HFFc6 (cell line): ENCODE measurements at places on chromosomes 12 and 14. TPM values are rescaled to one million over a fixed set of nuclear protein-coding genes. Genes with fewer than 3 reads are reported as not detected.

PLCZ1 gene
- total RNA-seq, result not detected in 3 replicates

DNA sequence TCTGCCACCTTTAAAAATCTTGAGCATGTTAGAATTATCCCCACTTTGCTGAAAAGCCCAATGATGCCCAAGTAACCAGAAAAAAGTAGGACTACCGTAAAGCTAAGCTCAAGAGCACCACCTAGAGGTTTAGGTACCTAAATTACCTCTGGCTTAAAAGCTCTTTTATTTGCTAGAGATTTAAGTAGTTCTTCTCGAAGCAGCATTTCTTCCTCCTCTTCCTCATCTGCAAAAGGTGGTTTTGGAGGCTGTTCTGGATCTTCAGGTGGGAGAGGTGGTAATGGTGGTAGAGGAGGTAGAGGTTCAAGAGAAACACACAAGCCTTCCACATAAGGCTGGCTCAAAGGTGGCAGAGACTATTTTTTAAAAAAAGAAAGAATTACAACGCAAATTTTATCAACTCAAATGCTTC, 26.9 kb downstream of the ZFC3H1 start:
- peak; percentile 58 for DNase-seq

- DNase-seq, result no peak
These were observed 2.3 kb downstream of the ACRBP start for GRCh38 chr12:6644903-6645302.

- DNase-seq, result no peak
These were observed 36.4 kb upstream of the EML1 start for GRCh38 chr14:99756796-99757195.

RND1 gene
- total RNA-seq, result 0.33 TPM in 1 of 3 replicates, not detected in the others

DNA sequence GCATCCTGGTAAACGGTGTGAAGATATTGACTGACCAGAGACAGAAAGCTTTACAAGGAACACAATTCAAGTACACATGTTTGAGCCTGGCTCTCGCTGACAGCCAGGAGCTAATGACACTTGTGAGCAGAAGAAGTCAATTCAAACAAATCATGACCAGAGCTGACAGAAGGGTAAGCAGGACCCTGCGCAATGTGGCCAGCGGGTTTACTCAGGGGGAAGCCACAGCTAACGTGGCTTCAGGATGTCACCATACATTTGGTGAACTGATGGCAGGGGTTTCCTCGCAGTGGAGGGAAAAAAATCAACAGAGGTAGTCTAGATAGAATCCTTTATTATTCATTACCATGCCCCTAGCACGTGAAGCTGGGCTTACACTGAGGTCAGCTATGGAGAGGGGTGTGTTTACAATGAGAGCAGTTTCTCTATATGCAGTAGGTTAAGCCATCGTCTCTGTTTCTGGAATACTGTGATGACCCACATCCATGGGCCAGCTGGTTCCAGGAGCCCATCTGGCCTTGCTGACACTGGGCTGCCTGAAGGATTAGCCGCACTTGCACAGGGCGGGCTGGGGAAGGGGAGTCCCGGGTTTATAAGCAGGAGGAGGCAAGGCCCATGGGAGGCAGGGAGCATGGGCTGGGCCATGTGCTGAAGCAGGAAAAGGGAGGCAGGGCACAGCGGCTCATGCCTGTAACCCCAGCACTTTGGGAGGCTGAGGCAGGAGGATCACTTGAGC, 198.2 kb upstream of the PRMT8 start:
- no peak for DNase-seq

DNA sequence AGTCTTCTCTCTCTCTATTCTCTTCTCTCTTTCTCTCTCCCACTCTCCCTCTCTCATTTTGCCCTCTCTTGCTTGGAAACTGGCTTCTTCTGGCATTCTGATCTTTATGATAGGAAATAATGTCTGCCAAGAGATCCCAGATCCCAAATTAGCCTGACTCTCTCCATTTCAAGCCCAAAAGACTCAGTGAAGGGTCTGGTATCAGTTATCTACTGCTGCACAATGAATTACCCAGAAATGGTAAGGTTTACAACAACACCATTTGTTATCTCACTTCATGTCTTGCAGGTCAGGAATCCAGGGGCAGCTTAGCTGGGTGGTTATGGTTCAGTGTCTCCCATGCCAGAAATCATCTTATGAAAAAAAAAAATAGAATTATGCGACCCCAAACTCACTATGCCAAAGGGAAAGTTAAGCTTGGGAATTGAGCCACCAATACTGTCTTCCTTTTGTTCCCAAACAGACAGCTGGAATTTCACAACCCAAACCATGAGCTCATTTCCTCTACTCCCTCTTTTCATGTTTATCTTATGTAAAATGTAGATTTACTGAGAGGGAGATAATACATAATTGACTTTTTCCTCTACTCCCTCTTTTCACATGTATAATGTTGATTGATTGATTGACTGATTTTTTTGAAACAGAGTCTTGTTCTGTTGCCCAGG, 67.8 kb upstream of the FICD start:
- DNase-seq, result no peak

LRP1-AS gene
- total RNA-seq, result not detected in 3 replicates

GRCh38 chr14:67418401-67419191, 6.6 kb upstream of the PLEK2 start:
- peak; percentile 20 for DNase-seq

- no peak for DNase-seq
These were observed 177.9 kb downstream of the PHLDA1 start for GRCh38 chr12:75853626-75854025.

- no peak for DNase-seq
These were observed 29.6 kb downstream of the NUDT4 start for GRCh38 chr12:93407054-93407962.

FBXO21 gene
- 33.3 and 33.6 TPM in 2 replicates for total RNA-seq

DNA sequence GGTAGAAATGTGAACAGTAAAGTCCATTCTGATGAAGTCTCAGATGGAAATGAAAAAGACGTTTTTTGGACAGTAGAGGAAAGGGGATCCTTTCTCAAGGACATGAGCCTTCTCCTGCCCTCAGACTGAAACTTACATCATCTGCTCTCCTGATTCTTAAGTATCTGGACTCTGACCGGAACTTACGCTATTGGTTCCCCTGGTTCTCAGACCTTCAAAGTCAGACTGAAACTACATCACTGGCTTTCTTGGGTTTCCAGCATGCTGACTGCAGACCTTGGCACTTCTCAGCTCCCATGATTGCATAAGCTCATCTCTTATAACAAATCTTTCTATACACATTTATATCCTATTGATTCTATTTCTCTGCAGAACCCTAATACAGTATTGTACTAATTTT, 291.0 kb downstream of the SNAPC1 start:
- no peak for DNase-seq

LIN7A gene
- 15.4 to 24.2 TPM (median 16.4 TPM) in 3 replicates for total RNA-seq

DNA sequence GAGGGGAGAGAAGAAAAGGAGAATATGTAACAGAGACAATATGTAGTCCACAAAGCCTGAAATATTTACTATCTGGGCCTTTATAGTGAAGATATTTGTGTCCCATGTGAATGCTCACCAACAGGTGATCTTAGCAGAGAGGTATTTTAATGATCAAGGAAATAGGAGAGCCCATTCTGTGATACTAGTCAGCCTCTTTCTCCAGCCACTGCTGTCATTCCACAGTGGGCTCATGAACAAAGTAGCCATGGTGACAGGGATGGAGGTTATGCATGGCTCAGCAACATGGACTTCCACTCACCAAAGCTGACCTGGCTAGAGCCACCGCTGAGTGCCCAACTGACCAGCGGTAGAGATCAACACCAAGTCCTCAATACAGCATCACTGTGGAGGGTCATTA, 58.2 kb downstream of the OSBPL8 start:
- DNase-seq, result no peak

ADAM21 gene
- total RNA-seq, result 0.53 to 0.56 TPM (median 0.56 TPM) in 3 replicates

KRT73 gene
- total RNA-seq, result not detected in 3 replicates

DNA sequence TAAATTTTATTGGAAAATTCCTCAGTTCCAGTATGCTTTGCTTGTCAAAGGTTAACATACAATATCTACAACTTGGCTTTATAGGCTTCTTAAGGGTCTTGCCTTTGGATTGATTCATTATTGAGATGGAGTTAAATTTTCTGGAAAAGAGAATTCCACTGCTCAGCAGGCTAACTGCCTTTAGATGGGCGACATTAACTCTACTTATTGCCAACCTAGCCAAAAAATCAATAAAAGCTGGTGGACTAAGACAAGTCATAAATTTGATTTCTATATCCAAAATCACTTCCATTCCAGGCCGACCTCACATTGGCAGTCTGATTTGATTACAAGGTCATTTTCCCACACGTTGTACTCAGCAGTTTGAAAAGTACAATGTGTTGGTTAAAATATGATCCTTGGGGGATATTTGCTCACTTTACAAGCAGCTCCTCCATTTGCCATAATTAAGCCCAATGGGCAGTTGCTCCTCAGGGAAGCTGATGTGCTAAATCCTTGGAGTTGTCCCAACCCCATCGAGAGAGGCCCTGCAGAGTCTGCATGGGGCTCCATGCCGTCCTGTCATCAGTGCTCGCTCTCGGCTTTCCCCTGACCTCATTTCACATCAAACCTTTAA, 36.1 kb upstream of the CRY1 start:
- no peak for DNase-seq

DNA sequence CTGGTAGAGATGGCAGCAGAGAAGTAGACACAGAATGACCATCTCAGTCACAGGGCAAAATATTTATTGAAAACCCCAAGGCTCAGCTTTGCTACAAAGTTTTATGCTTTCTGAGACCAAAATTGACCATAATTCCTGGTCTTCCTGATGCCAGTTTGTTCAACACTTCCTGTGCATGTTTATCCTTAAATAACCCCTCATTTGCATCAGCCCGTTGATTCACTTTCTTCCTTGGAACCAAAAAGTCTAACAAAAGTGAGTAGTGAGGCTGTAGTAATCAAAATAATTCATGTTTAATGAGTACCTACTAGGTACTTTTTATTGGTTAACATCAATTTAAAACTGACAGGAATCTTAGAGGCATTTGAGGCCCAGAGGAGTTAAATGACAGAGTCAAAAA, 51.7 kb downstream of the TRHDE start:
- peak; percentile 38 for DNase-seq

DNA sequence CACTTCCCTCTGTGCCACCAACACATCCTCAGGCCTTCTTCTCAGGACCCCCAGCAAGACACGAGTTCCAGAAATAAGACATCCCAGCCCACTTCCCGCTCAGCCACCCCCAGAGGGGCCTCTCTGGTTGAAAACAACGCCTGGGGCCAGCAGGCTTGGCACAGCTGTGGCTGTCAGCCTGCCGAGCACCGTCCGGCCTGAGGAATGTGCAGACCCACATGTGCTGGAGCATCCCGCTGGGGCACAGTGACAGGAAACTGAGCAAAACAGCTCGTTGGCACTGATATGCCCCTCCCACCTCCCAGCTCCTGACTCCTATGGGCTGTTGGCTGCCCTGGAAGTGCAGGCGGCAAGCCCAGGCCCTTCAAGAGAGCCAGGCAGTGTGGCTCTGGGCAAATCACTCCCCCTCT, 1.4 kb downstream of the SYNE3 start:
- no peak for DNase-seq

DNA sequence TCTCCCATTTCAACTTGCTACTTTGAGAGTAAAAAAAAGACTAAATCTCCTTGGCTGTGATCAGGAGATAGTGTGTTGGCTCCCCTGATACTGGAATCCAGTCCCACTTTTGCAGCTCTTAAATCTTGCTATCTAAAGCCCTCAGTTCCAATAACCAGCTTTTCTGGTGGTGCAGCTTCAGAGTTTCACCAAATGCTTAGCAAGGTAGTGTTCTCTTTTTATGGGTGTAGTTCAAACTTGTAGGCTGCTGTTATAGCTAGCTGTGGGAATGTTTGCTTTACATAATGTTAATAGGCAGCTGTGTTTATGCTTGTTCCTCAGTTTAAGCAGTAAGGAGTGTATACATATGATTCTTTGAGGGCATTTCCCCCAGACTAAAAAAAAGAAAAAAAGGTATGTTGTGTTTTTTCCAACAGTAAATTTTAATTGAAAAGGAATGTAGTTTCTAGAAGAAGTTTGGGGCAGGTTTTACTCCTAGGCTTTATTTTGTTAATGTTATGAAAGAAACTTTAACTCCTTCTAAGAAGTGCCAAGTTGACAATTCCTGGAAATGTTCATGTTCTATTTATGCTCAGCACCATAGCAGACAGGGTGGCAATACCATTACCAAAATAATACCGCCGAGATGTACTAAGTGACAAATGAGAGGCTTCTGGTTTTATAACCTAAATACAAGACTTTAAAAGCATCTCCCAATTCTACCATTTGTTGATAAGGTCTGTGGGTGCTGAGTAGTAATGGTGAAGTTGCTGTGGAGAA, 12.1 kb downstream of the CRADD start:
- DNase-seq, result no peak

GRCh38 chr14:31967669-31967975, 109.5 kb upstream of the ARHGAP5 start:
- no peak for DNase-seq

DYNC1H1 gene
- 364 and 589 TPM in 2 replicates for total RNA-seq

FAIM2 gene
- 0.24 to 0.47 TPM (median 0.33 TPM) in 3 replicates for total RNA-seq

DNA sequence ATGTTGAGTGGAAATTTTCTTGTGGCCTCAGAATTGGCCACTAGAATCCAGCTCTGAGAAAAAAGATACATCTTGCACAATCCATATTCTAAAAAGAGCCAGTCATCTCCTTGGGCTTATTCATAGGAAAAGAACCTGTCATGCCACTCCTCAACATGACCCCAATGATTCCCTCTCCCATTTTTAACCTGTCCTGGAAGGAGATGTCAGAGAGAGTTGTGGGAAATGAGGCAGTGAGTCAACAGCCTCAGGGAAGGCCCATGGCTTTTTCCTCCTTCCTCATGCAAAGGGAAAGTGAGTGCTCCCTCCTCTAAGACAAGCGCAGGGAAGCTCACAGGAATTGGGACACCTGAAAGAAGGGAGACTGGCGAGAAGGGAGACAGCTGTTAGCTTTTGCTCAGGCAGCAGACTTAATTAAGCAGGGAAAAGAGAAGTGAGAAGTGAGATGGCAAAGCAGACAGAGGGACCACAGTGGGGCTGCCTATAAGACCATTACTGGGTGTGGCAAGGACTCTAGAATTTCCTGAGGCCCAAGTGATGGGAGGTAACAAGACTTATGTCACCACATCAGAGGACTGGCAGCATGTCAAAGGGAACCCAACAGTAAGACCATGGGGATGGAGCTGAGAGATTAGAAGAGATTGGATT, 10.2 kb upstream of the DHRS7 start:
- DNase-seq, result peak; percentile 36

PNP gene
- 19.8 to 33.9 TPM (median 27.4 TPM) in 3 replicates for total RNA-seq

DNA sequence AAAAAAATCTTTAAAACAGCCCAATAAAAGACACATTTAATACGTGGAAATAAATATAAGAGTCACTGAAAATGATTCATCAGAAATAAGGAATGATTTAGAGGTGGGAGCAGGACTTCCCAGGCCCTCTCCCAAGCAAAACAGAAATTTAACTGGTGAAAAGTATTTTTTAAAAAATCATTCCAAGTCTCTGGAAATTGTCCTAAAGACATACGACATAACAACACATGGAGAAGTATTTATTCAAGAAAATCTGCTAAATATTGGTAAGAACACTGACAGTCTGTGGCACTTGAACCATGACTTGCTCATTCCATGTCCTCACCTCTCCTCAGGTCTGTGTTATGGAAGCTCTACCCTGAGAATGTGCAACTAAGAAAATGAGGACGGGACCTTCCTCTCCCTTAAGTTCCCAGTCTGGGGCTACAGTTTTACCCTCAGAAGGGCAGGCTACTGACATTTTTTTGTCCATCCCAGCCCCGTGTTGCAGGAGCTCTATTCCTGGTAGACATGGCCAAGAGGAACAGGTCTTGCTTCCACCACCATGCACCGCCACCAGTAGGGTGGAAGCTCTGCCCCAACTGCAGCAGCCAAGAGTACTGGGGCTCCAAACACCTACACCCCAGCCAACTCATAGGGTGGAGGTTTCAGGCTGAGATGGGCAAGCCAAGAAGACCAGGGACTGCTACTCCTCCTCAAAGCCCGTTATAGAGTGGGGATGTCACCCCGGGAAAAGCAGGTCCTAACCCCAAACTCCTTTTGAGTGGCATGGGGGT, 193.0 kb downstream of the CRADD start:
- no peak for DNase-seq
